ENCODE measurements at places on chromosomes 11 and 22.
A peak's percentile ranks its signal among the peaks of the same experiment; 100 is the strongest.

- DNase-seq: no peak
Observed at GRCh38 chr22:18995327-18995711, 59.2 kb upstream of the PRODH start.

- DNase-seq: no peak
Observed at GRCh38 chr11:22792497-22792896, 37.1 kb downstream of the SVIP start.

GRCh38 chr11:14977101-14977880 lies 5.1 kb upstream of the CALCA start:
- no peak for DNase-seq

- peak; percentile 91 for DNase-seq
Observed at GRCh38 chr11:119673759-119674336, 55.2 kb downstream of the NECTIN1 start.

- no peak for DNase-seq
Observed at GRCh38 chr11:131884461-131885073, 514.2 kb downstream of the NTM start.

- no peak for DNase-seq
Observed at GRCh38 chr11:128895526-128895925, 4.4 kb downstream of the KCNJ5 start.

DNA sequence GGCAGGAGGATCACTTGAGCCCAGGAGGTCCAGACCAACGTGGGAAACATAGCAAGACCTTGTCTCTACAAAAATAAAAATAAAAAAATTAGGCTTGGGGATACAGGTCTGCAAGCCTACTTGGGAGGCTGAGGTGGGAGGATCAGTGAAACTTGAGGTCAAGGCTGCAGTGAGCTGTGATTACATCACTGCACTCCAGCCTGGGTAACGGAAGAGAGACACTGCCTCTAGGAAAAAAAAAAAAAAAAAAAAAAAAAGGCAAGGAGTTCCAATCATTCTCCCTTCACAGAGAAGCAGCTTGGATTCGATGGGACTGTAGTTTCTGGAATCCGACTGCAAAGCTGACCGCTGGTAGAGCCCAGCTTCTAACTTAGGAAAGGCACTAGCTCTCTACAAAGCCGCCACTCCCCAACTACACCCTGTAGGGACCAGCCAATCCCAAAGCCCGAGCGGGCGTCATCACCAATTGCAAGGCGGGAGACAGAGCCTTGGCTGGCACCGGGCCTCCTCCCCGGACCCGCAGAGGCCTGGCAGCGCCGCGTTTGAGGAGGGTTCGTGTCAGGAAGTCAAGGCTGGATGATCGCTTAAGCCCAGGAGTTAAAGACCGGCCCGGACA lies 716 bp upstream of the DDB2 start:
- peak; percentile 96 for DNase-seq

DNA sequence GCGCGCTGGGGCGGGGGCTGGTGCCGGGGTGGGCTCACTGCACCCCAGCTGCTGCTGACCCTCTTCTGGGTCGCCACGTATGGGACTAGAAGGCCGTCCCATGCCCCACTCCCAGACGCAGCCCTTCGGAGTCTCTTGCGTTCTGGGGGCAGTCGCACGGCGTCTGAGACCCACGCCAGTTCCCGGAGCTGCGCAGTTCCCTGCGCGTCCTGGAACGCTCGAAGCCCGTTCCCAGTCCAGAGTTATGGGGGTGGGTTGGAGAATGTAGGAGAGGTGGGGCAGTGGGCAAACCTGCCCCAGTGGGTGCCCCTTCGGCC lies 375 bp downstream of the LAYN start:
- no peak for DNase-seq

DNA sequence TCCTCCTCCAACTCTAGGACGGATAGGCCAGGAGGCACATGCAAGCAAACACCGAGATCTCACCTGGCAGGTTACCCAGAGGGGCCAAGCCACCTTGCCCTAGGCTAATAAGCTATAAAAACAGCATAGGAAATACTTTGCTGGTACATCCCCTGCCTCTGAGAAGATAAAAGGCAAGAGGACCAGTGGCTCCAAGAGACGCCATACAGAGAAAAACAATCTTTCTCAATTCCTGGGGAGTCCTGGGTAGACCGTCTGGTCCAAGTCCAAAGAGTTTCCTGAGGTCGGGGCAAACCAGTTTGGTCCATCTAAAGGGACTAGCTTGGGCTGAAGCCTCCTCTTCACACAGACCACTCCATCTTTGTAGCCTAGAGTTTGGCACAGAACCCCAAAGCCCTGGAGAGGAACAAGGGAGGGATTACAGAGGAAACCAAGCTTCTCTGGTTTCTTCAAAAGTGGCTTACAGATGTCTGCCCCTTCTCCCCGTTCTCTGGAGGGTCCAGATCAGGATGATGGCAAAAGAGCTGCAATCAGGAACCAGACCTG lies 40.4 kb downstream of the NUMA1 start:
- DNase-seq: no peak

- DNase-seq: no peak
Observed at GRCh38 chr11:87859636-87860035, 315.6 kb downstream of the RAB38 start.

DNA sequence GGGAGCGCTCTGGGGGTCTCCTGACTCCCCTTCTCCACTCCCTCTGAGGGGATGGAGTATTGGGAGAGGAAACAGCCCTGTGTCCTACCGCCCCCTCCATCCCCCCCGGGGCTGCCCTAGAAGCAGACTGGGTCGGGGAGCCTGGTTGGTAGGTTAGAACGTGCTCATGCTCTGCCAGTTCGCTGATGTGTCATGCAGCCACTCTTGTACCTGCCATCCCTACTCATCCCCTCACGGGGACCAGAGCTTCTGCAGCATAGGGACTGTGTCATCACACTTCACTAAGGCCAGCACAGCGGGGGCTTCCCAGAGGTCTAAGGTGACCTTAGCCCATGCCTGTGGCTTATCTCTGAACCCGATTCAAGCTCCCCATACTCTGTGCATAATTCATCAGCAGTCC lies 4.7 kb downstream of the KCNJ1 start:
- DNase-seq: no peak

DNA sequence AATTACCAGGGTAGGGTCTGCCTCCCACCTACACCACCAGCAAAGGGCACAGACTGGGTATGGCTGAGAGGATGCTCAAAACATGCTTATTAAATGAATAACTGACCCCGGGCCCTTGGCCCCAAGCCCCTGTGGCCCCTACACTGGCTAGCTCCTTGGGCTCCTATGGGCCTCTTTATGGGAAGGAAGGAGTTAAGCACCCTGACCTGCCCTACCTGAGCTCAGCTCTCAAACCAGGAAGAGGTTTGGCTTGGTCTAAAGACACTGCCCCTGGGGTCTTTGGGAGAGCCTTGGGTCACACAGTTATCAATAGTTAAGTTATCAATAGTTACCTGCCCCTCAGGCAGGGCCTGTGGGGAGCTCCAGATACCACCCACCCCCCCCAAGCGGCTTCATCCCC lies 1.2 kb downstream of the USH1C start:
- DNase-seq: no peak

DNA sequence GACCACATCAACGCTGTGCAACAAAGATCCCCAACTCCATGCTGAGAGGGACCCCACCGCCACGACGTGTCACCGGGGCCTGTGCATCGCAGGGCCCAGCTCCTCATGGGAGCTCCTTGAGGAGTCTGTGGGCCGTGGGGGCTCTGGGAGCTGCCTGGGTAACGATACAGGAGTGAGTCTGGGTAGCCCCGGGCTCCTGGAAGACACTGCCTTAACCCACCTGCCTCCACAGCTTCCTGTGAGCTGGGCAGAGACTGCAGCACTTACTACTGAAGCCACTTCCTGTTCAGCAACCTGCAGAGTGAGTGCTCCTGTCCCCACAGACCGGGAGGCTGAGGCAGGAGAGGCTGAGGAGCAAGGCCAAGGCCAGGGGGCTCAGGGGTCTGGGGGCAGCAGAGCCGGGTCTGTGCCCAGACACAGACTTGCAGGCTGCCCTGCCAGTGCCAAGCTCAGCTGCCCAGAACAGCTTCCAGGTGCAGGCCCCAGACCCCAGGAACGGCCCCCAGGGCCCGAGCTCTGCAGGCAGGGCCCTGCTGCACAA lies 226.7 kb downstream of the BRD1 start:
- no peak for DNase-seq

- DNase-seq: no peak
Observed at GRCh38 chr11:128375961-128376360, 211.4 kb downstream of the ETS1 start.

DNA sequence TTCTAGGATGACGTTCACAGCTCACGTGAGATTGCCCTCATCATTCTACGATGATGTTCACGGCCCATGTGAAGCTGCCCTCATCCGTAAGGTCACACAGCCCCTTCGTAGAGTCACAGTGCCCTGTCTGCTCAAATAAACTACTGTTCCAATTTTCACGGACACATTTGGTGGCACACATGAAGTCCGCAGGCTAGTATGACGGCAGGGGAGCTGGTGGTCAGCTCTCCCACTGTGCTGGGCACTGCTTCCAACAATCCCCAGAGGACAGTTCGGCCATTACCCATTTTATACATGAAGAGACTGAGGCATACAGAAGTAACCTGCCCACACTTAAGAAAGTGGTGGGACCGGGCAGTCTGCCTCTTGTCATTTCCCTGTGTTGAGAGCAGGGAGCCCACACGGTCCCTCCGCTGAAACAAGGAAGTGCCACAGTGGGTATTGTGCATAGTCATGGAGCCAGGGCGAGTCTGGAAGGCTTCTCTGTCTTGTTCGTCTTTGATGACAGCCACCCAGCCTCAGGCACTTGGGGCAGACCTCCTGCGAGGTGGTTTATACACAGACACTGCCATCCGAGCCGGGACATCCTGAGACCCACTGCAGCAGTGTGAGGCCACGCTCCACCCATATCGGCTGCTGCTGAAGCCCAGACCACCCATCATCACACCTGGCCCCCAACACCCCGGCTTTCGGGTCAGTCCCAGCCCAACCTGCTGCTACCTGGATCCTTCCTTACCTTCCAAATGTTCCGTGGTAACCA lies 114.3 kb downstream of the PHF21B start:
- DNase-seq: no peak

- DNase-seq: no peak
Observed at GRCh38 chr11:1460986-1461825, 25.4 kb downstream of the MOB2 start.

- no peak for DNase-seq
Observed at GRCh38 chr22:44051358-44051757, 27.3 kb downstream of the PARVB start.

DNA sequence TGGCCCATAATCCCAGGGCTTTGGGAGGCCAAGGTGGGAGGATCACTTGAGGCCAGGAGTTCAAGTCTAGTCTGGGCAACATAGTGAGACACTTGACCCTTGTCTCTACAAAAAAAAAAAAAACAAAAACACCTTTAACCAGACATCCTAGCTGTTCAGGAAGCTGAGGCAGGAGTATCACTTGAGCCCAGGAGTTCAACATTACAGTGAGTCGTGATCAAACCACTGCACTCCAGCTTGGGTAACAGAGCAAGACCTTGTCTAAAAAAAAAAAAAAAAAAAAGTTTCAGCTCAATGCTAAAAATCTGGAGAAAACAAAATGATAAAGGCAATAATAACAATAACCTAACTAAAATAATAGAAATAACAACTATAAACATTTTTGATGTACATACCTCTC lies 22.6 kb upstream of the APLP2 start:
- DNase-seq: no peak

DNA sequence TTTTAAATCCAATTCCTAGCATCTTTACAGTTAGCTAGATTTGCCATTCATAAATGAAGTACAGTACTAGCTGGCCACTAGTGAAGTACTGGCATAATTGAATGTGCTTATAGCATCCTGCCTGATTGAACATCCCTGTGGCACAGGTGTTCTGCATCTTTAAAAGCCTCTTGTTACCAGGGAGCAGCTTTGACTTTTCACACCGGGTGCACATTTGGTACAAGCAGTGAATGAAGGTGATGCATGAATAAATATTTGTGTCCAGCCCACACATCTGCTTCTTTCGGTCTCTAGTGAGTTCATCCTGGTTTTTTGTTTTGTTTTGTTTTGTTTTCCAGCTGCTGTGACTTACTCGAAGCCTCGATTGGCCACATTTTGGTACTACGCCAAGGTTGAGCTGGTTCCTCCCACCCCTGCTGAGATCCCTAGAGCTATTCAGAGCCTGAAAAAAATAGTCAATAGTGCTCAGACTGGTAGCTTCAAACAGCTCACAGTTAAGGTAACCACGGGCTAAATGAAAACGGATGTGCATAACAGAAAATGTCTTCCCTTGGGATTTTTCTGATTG lies 5.3 kb downstream of the ATP5MG start:
- DNase-seq: no peak

DNA sequence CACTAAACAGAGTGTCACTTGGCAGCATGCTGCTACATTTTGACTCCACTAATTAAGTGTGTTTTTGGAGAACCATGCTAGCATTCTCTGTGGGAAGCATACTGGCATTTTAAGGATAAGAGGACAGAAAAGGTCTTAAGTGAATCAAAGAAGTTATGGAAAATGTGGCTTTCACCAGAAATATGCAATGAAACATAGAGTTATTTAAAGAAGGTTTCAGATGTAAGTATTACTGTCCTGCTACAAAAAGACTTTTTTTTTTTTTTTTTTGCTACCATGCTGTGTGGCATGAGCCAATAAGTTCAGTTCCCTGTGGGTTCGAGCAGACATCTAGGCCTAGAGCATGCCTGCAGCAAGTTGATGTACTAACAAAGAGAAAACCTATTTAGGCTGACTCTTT lies 187.6 kb downstream of the MSANTD4 start:
- no peak for DNase-seq

- no peak for DNase-seq
Observed at GRCh38 chr11:66708701-66709100, 20.3 kb downstream of the SPTBN2 start.

DNA sequence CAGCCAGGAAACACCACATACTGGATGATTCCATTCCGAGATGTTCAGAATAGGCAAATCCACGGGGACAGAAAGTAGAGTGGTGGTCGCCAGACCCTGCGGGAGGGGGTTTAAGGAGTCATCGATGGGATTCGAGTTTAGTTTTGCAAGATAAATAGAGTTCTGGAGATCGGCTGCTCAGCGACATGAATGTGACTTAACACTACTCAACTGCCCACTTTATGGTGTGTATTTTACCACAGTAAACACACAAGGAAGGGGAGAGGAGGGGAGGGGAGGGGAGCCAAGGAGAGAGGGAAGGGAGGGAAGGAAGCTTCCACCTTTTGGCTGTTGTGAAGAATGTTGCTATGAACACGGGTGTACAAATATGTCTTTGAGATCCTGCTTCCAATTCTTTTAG lies 10.4 kb upstream of the ARHGAP8 start:
- DNase-seq: no peak

GRCh38 chr11:67629386-67630227 lies at the start of gene NUDT8:
Gene NUDT8, minus strand, starts transcription at chr11:67629937. Its CDS starts 26 bp downstream, at chr11:67629911.
- peak; percentile 87 for DNase-seq

- no peak for DNase-seq
Observed at GRCh38 chr11:313304-313786, 495 bp upstream of the IFITM1 start.

GRCh38 chr11:134412203-134413042 lies at the start of gene B3GAT1:
Gene B3GAT1, minus strand, starts transcription at chr11:134412242. Its CDS starts 24,583 bp downstream, at chr11:134387659.
- no peak for DNase-seq

GRCh38 chr11:33656768-33657167 lies 43.9 kb downstream of the C11orf91 start:
- DNase-seq: no peak
